ENCODE measurements at places on chromosomes 13 and 19.

- DNase-seq: no peak
Measured at GRCh38 chr19:2058570-2059421, 7.8 kb upstream of the MKNK2 start.

GRCh38 chr19:18401580-18402112 lies 4.2 kb upstream of the LRRC25 start:
- no peak for DNase-seq

- DNase-seq: no peak
Measured at GRCh38 chr13:46313024-46313423, 74.0 kb downstream of the RUBCNL start.

DNA sequence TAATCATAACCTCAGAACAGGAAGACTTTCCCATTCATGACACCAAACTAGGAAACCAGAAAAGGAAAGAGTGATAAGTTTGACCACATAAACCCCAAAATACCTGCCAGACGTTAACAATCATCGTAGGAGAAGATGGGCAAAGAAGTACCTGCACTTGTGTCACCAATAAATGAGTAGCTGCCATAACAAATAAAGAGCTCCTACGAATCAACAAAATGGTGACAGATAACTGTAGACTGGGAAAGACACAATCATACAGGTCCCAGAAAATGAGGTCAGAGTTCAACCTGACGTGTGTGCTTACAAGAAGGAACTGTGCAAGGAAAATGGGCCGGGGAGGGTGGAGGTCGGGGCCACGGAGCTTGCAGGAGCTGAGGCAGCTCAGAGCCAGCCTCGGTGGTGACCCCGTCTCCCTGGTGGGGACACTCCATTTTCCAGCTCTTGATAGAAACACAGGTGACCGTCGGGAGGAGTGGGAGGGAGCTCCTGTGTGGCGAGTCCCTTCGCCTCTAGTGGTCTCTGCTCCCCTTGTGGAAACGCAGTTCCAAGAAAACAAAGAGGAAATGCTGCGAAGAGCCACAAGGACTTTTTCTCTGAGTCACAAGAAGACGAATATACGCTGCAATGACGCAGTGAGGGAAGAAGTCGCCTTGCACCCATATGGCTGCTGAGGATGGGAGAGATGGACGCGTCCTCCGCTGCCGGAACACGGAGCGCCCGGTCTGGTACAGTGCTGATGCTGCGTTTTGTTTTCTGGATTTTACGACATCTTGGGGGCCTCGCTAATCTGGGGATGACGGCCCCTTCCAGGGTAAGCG lies 9.5 kb downstream of the PIP5K1C start:
- no peak for DNase-seq

GRCh38 chr13:104086210-104086609 lies 1020.0 kb upstream of the SLC10A2 start:
- DNase-seq: no peak

GRCh38 chr13:107834281-107834680 lies 381.1 kb downstream of the LIG4 start:
- DNase-seq: no peak

- DNase-seq: no peak
Measured at GRCh38 chr13:42393573-42394360, 121.8 kb downstream of the AKAP11 start.

DNA sequence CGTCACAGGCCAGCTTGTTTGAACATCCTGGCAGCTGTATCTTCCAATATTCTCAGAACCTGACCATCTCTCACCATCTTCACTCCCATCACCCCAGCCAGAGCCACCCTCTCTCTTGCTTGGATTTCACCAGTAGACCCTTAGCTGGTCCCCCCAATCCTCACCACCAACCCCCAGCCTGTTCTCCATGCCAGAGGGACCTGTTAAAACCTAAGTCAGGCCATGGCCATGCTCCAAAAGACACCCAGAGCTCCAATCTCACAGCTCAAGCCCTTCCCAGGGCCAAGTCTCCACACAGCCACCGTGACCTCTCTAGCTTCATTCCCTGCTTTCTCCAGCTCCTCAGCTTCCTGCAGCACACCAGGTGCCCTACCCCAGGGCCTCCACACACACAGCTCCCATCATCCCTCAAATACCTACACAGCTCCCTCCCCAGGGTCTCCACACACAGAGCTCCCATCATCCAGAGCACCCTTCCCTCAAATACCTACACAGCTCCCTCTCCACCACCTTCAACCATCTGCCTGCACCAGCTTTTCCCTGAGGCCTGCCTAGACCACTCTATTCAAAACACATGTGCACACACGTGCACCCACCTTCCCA lies 13.8 kb downstream of the EPS8L1 start:
- DNase-seq: no peak

DNA sequence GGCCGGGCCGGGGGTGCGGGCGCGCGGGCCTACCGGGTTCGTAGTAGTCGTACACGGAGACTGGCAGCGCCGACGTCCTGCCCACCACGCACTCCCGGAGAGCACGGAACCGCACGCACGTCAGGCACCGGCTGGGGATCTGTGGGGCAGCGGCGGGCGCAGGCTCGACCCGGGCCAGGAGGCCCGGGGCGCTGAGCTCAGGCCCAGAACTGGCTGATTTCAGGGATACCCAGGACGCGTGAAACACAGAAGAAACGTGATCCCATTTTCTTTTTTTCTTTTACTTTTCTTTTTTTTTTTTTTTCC lies 9.0 kb downstream of the F2RL3 start:
- DNase-seq: no peak

- no peak for DNase-seq
Measured at GRCh38 chr13:21663197-21663596, 7.7 kb upstream of the FGF9 start.

DNA sequence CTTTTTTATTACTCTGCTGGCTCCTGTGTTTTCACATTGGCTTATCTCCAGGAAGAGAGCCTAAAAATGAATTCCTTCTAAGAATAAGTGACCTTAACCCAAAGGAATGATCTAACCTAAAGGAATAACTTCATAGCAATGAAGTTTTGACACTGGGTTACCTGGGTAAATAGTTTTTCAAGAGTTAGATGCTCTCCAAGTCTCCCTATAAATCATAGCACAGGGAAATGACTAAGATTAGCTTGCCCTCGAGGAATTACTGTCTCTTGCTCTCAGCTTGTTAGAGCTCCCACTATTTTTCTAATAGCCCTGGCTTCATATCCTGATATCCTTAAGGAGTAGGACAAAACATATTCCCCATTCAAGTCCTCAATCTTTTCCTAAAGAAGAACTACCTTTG lies 66.3 kb downstream of the SPRY2 start:
- DNase-seq: no peak

DNA sequence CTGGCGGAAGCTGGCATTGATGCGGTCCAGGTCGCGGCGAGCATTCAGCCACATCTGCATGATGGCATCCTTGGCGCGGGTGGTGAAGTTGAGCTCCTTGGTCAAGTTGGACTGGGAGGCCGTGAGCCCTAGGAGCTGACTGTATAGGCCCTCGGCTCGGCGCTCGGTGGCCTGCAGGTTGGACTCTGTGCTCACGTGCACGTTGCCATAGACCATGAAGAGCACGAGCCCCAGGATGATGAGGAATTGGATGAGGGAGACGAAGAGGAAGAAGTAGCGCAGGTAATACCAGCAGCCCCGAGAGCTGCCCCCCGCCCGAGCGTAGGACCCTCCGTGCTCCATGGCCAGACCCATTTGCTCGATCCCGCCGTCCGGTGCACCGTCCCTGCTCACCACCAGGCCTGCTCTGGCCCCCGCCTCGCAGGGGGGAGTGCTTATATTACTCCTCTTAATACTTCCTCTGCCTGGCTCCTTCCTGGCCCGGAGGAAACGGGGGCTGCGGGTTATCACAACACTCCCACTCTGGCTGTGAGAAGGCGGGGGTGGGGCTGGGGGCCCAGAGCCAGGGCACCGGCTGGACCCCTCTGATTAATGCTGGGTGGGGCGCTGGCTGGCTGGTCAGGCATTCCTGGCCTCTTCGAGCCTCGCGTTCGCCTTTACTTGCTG lies at the start of gene PLVAP:
Gene PLVAP, minus strand, starts transcription at position 408 of the 666 bp plus-strand sequence. Its CDS starts 54 bp downstream, at position 354.
- DNase-seq: no peak

DNA sequence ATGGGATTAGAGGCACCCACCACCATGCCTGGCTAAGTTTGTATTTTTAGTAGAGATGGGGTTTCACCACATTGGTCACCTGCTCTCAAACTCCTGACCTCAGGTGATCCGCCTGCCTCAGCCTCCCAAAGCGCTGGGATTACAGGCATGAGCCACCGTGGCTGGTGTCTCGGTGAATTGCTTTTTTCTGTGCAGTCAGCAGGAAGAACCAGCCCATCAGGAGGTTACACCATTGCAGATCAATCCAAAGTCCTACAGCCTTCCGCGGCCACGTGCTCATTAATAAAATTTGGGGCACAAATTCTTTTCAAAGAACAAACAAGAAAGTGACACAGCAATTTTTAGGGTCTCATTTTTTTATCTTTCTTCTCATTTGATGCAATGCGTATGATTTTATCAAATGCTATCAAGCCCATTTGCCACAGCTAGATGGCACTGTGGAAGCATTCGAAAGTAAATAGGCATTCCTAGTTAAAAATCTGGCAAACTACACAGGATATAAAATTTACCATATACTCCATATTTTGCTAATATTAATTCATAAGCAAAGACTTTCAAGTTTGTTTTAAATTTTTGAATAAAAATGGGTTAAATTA lies 54.4 kb upstream of the ZNF835 start:
- no peak for DNase-seq

- DNase-seq: no peak
Measured at GRCh38 chr13:108943842-108944241, 314.4 kb downstream of the MYO16 start.

Measured in mesenteric fat pad (tissue), 1 donor.